ENCODE measurements at places on chromosomes 12 and 14.
A peak's percentile ranks its signal among the peaks of the same experiment; 100 is the strongest.

GRCh38 chr14:64942531-64943111 lies at the start of gene GPX2:
GPX2 (minus strand) TSS chr14:64942745; CDS start chr14:64942726, 19 bp downstream.
- peak; percentile 98 for DNase-seq

GRCh38 chr12:121831571-121832245 lies 27.0 kb downstream of the HPD start:
- no peak for DNase-seq

GRCh38 chr14:67319142-67319541 lies 40.5 kb downstream of the ATP6V1D start:
- no peak for DNase-seq

- peak; percentile 65 for DNase-seq
Observed at GRCh38 chr12:55823419-55823818, 5.6 kb downstream of the ORMDL2 start.
